IPS DF 19.7 (cell line): ENCODE measurements at places on chromosomes 2 and 18.

GRCh38 chr18:2625217-2625616, 30.3 kb upstream of the SMCHD1 start:
- no peak for DNase-seq

GRCh38 chr18:56869189-56869777, 218.1 kb downstream of the WDR7 start:
- no peak for DNase-seq

- no peak for DNase-seq
Measured at GRCh38 chr2:10414591-10414990, 33.5 kb downstream of the ODC1 start.

- DNase-seq: no peak
Measured at GRCh38 chr18:49481317-49481716, 5.7 kb downstream of the C18orf32 start.

DNA sequence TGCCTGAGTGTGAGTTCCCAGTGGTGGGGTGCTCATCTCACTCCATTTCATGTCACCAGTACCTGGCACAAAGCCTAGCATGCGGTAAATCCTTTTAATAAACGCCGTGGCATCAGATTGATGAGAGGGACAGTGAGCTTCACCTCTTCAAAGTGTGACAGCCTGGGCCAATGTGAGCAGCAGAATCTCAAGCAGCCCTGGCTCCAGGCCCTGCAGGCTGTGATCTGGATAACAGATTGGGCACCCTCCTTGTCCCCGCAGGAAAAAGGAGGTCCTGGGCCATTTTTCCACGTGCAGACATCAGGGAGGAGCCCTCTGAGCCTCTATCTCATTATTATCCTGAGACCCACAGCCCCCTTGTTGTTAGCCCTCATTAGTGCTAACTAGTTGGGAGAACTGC, 34.8 kb downstream of the TET3 start:
- no peak for DNase-seq

- no peak for DNase-seq
Measured at GRCh38 chr18:46916551-46917107, 678 bp downstream of the PIAS2 start.

GRCh38 chr18:46260879-46261143, 156.6 kb downstream of the HAUS1 start:
- DNase-seq: no peak

- no peak for DNase-seq
Measured at GRCh38 chr18:10409041-10409440, 45.4 kb upstream of the APCDD1 start.

DNA sequence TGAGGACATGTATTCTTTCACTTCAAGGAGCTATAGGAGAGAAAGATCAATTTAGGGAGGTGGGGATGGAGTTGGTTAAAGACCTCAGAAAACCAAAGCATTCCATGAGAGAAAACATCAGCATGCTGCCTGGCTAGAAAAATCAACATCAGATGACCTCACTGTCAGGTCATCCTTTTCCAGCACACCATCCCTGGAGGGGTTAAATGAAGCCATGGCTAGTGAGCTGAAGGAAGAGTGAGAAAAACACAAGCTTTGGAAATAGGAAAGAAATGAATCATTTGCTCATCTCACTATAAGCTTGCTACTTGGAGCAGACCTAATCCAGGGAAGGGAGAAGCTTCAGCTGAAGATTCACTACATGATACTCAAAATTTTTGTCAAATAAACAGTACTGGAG, 109.5 kb upstream of the ITGB6 start:
- DNase-seq: no peak

- no peak for DNase-seq
Measured at GRCh38 chr2:239073270-239073669, 225.4 kb downstream of the TWIST2 start.

- no peak for DNase-seq
Measured at GRCh38 chr2:200860092-200860795, 4.2 kb downstream of the CLK1 start.

GRCh38 chr2:167013227-167013626, 124.9 kb downstream of the XIRP2 start:
- DNase-seq: no peak

DNA sequence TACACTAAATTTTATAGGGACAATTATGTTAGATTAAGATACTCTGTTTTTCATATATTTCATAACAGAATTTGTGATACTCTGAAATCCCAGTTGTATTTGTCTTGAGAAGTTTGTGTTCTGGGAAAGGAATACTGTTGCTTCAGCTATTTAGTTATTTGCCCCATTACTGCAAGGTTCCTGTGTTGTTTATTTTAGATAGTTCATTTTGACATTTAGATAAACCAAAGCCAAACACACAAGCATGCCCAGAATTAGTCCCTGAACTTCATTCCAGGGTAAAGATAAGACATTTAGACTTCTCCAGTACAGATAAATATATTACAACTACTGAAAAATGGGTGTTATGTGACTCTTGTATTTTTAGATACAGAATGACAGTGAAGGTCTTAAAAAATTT, 74.7 kb downstream of the BMPR2 start:
- DNase-seq: no peak

GRCh38 chr2:27275211-27276150, at the start of gene DNAJC5G:
Gene DNAJC5G (plus strand): TSS chr2:27275433. CDS start chr2:27276729, 1,296 bp downstream.
- no peak for DNase-seq

- no peak for DNase-seq
Measured at GRCh38 chr2:29223851-29224692, 108.9 kb downstream of the CLIP4 start.

GRCh38 chr2:217402144-217402543, 542.3 kb upstream of the TNP1 start:
- DNase-seq: no peak

- DNase-seq: no peak
Measured at GRCh38 chr2:3222636-3223035, 155.0 kb downstream of the EIPR1 start.

- no peak for DNase-seq
Measured at GRCh38 chr2:1052771-1053191, 102.1 kb downstream of the SNTG2 start.

DNA sequence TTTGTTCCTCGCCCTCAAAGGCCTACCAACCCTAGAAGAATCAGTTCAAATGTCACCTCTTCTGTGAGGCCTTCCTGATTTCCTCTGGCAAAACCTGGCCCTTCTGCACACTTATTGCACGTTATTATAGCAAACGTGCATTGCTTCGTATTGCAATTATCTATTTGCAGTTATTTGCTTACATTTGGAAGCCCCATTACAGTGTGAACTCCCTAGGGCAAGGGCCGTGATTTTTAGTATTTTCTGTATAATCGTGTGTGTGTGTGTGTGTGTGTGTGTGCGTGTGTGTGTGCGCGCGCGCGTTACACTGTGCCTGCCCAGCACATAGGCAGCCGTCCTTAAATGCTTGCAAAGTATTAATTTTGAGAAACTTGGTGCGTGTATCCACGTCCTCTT, 460 bp upstream of the SEMA4F start:
- no peak for DNase-seq
